CD8-positive, alpha-beta memory T cell (primary cell): ENCODE measurements at places on chromosomes 1 and 21.

- no peak for DNase-seq
Observed at GRCh38 chr1:61828805-61829204, 86.5 kb downstream of the PATJ start.

DNA sequence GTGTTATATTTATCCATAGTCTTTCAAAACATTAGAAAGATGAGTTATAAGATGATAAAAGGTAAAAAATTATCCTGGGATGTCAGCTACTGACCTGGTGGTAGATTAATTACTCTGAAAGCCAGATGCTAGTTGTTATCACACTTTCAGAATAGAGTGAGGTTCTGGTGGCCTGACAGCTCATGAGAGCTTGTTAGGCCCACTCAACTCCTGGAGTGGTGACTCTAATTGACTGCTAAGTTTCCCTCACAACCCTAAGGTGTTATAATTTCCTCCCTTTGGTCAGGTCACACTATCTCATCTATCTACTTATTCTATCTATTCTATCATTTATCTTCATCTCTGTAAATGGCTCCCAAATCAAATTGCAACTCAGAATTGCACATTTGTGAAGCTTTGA is 90.1 kb downstream of the ZNF648 start:
- no peak for DNase-seq

DNA sequence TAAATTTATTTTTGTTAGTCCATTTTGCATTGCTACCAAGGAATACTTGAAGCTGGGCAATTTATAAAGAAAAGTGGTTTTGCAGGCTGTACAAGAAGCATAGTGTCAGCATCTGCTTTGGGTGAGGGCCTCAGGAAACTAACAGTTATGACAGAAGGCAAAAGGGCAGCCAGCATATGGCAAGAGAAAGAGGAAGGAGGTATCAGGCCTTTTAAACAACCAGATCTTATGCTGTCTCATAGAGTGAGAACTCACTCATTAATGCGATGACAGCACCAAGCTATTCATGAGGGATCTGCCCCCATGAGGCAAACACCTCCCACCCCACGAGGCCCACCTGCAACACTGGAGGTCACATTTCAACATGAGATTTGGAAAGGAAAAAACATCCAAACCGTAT is 898.4 kb downstream of the KCNT2 start:
- no peak for DNase-seq

DNA sequence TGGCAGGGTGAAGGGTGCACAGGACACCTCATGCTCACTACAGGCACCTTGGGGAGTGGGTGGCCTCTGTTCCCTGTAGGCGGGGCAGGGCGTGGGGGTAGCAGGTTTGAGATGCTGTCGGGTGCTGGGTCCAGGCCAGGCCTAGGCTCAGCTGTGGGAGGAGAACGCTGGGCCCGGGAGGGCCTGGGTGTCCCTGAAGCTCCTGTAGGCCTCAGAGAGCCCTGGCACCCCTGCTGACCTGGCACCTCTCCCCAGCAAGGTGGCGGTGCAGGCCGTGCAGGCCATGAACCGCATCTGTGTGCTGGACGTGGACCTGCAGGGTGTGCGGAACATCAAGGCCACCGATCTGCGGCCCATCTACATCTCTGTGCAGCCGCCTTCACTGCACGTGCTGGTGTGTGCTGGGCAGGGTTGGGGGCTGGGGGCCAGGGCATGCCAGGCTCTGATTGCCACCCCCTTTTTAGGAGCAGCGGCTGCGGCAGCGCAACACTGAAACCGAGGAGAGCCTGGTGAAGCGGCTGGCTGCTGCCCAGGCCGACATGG is 2.5 kb upstream of the GJC2 start:
- no peak for DNase-seq

DNA sequence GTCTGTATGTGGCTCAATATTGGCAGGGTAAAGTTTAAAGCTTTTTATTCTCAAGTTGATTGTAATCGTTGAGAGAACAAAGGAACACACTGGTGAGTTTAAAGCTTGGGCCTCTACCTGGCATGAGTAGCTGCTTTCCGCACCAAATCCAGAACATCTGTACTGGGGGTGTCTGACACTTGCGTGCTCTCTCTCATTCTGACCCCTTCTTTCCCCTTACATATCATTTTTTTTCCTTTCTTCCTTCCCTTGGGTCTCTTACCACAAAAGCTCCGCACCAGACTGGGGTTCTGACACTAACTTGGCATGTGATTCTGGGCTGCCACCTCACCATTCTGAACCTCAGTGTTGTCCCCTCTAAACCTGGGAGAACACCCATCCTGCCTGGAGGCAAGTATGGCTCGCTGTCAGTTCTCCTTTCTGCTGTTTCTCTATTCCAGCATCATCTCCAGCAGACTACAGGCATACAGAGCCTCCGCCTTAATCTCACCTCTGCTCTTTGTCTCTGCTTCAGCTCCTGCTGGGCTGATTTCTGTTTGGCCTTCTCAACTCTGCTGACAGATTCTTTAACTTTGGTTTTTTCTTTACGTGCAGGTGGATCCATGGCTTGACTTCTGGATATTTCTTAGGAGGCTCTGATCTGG is 859 bp upstream of the ERMAP start:
- no peak for DNase-seq

DNA sequence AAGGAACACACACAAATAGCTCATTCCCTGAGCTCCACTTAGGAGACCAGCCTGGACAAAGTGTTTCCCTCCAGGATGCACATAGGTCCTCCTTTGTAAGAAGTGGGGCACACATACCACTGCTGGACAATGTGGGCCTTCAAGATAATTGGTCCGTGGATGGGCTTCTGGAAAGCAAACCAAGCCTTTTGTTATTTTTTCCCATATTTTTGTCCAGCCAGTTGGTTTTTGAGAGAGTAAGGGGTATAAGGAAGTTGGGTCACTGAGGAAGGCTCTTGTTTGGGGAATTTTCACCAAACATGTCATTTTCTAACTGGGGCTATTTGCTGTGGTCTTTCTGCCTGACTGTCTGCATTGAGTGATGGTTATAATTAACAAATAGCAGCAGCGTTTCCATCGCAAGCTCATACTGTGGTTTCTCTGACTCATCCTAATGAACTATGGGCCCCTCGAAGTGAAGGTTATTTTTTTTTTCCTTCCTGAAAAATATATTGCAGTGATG is 306.3 kb upstream of the DUSP10 start:
- DNase-seq = no peak

DNA sequence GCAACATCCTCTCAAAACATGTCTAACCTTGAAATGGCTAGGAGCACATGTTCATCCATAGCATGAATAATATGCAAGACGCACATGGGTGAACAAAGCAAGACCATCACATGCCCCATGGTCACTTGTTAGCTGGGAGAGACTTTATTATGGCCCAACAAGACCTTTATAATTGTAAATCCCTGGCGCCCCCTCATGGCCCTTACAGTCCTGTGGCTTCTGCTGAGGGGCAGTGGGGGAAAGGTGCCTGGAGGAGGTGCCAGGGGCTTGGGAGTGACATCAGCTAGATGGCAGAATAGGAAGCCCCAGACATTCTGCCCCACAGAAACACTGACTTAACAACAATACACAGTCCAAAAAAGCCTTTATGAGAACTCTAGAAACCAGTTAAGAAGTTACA is 51.7 kb downstream of the CSMD2 start:
- no peak for DNase-seq

DNA sequence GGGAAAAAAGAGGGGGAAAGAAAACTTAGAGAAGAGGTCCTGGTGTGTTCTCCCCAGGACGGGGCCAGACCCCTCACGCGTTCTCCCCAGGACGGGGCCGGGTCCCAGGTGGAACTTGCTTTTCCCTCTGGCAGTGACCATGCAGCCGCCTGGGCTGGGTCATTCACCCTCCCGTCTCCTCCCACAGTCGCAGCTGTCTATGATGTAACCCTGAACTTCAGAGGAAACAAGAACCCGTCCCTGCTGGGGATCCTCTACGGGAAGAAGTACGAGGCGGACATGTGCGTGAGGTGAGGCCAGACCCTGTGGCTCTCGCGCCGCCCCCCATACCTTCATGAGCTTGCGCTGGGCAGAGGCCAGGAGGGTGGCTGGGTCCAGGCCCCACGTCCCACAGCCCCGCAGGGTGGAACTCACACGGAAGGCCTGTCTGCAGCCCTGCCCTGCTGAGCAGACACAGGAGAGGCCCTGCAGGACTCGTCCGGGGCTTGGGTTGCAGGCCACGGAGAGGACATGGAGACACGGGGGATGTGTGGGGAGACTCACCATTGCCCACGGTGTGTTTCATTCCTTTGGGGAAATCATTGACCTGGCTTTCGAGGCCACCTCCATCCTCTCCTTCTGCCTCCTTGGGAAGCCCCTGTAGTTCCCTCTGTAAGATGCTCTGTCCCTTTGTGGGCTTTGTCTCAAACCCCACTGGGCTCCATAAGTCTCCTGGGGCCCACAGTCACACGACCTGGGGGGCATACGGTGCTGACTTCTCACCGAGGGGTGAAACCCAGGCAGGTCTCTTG is 40.7 kb upstream of the TRAPPC10 start:
- no peak for DNase-seq

DNA sequence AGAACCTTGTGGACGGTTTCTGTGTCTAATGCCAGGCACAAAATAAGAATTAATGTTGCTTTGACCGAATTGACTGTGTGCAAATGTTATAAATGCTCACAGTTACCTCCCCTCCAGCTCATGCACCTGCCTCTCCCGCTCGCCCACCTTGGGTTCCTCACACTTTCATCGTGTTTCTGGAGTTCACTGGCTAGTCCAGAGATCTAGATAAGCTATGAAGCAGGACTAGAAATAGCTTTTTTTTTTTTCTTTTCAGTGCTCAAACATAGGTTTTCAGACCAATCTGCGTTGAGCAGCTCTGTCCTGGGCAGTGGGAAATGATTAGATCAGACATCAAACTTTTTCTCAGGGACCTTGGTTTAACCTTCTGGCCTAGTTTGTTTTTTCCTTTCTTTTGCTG is 11.1 kb downstream of the TENT5C start:
- no peak for DNase-seq

- no peak for DNase-seq
Observed at GRCh38 chr1:208298593-208299269, 54.5 kb upstream of the PLXNA2 start.

DNA sequence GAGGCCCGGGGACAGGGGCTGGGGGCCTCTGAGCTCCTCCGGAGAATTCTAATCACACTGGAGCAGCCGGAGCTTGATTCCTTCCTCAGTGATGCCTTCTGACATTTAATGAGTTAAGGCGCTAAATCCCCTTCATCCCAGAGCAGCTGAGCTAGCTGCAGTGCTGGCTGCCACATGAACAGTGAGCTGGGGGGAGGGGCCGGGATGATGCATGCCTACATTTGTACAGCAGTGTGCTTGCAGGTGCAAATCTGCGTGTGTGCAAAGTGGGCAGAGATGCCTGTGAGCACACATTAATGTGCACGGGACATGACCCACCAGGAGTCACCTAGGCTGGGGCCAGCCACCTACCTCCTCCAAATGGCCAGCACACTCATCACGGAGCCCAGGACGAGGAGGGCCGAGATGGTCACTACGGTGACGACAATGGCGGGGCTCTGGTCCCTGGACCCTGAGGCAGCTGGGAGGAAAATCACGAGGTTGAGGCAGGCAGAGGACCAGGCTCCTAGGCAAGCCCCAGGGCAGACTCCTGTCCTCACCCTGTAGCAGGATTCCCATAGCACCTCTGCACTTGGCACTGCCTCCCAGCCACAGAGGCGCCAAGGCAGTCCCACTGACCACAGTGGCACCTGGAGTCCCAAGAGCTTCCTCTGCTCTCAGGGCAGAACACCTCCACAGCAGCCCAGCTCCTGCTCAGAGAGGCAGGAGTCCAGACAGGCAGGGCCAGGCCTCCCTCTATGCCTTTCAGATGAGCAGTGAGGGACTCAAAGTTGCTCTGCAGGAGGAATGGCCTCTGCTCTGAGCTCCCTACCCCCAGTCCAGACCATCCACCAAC is 34.7 kb downstream of the CDCA8 start:
- DNase-seq = no peak

DNA sequence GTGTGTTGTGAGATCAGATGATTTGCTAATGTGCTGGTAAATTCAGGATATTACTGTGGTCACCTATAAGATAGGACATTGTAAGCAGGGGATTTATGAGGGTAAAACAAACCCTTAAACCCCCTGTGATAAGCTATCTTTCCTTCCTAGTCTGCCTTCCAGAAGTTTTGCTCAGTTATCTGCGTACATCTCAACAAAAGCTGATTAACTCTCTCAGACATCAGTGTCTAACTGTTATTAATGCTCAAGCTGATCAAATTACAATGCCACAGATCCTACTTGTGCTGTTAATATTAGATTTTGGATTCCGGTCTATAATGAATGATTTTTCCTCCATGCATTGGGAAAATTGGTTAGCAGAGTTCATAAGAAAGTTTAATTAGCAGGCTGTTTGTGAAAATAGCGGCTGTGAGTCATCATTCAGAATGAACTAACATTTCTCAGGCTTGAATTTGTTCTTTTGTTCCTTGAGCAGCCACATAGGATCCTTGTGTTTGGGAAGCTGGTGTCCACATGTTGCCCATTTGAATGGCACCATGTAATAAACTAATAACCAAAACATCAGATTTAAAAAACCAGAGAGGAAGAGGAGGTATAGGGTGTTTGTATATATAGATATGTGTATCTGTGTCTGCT is 48.7 kb downstream of the ELAVL4 start:
- DNase-seq = no peak

GRCh38 chr1:207058252-207058651 is 5.2 kb downstream of the PFKFB2 start:
- DNase-seq = no peak

- DNase-seq = no peak
Observed at GRCh38 chr21:28135646-28136045, 857.0 kb downstream of the LTN1 start.

GRCh38 chr1:38038861-38039260 is 7.7 kb downstream of the POU3F1 start:
- DNase-seq = no peak

GRCh38 chr1:73040811-73041210 is 758.5 kb upstream of the NEGR1 start:
- DNase-seq = no peak
